ENCODE measurements at places on chromosomes 6 and 20.

DNA sequence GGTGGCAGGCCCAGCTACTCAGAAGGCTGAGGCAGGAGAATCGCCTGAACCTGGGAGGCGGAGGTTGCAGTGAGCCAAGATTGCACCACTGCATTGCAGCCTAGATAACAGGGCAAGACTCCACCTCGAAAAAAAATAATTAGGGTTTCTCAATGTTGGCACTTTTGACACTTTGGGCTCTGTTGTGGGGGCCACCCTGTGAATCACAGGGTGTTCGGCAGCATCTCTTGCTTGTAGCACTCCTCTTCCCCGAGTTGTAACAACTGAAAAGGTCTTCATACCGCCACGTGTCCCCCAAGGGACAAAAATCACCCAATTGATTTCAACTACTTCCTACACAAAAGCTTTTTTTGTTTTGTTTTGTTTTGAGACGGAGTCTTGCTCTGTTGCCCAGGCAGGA is 53.2 kb upstream of the NFATC2 start:
- no peak for DNase-seq

GRCh38 chr20:63707558-63708300 is at the start of the genes ARFRP1 and ZGPAT:
TSS of gene ARFRP1 (minus strand) at chr20:63707976. CDS start at chr20:63707091, 885 bp downstream.
TSS of gene ZGPAT (plus strand) at chr20:63708039. CDS start at chr20:63708581, 542 bp downstream.
- DNase-seq: peak; percentile 60

- DNase-seq: no peak
These were observed 9.3 kb upstream of the SALL4 start for GRCh38 chr20:51811514-51812128.

DNA sequence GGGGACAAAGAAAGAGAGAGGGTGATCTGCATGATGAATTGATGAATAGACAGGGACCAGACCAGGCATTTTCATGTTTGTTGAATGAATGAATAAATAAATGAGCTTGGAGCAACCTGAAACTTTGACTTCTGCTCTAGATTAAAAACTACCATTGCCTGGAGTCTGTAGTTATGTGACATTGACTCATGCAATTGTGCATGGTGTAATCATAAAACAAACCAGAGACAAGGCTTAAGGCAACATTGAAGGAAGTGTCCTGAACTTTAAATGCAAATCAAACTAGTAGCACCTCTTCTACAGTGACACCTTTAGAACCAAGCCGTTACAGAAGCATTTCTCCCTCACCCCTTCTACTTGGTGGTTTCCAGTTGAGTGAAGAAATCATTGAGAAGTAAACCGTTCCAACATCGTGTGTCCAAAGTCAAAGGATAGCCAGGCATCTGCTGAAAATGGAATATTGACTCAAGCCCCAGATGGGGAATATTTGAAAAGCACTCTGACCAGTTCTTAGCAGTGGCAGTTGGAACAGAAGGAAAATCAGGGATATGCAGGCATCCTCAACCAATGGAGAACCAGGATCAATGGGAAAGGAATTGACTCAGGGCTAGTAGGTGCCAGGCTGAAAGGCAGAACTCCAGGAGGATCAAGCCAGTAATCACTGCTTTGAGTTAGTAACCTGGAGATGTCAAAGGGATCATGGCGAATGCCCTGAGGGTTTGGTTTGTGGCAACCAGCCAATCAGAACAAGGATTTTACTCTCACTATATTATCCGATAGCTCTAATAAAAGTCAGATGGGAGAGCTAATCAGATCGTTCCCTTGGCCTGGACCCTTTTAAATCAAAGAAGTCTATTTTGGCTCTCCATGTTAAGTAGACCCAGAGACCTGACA is 171.2 kb upstream of the TSHZ2 start:
- DNase-seq: no peak

GRCh38 chr6:70270287-70271005 is 32.4 kb downstream of the COL9A1 start:
- no peak for DNase-seq

- DNase-seq: no peak
These were observed 217.5 kb downstream of the TMEM200A start for GRCh38 chr6:130583268-130583667.

DNA sequence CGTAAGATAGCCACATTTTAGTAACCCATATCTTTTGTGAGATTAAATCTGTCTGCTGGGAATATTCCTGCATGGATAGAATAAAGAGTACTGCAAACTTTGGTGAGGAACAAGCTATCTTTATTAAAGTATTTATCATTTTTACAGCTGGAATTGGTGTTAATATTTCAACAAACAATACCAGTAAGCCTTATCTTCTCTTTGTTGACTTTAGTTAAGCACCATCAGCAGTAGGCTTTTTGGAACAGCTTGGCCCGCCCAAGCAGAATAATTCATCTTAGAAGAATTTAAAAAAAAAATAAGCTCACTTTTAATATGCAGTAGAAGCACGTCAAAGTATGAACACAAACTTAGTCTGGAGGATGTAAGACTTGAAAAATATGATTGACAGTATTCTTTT is 917.8 kb upstream of the ADGRB3 start:
- no peak for DNase-seq

GRCh38 chr20:34983089-34983820 is 27.6 kb downstream of the MYH7B start:
- no peak for DNase-seq

DNA sequence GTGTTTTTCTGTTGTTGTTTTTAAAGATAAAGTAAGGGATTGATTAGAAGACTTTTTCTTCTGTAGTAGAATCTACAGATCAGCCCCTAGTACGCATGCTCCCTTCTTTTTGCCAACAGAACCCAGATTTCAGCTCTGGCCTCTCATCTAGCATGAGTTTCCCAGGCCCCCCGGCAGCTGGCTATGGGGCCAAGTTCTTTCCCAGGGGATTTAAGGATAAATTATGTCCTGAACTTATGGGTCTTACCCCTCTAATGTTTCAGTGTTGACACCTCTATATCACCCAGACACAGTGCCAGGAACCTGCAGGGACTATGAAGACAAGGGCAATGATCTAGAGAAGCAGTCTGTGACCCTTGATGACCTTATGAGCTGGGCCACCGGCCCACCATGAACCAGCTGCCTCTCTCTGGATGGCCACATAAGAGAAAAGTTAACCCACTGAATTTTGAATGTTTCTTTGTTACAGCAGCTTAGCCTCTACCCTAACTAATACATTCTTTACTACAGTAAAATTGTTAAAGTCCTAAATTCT is 150.5 kb downstream of the UNC5CL start:
- DNase-seq: no peak

Data from GM04504 (cell line).